ENCODE measurements at places on chromosomes 7 and 10. TPM values are rescaled to one million over a fixed set of nuclear protein-coding genes. Genes with fewer than 3 reads are reported as not detected.

HIBADH gene
- 20.5 TPM for total RNA-seq

CADPS2 gene
- not detected for total RNA-seq

DNA sequence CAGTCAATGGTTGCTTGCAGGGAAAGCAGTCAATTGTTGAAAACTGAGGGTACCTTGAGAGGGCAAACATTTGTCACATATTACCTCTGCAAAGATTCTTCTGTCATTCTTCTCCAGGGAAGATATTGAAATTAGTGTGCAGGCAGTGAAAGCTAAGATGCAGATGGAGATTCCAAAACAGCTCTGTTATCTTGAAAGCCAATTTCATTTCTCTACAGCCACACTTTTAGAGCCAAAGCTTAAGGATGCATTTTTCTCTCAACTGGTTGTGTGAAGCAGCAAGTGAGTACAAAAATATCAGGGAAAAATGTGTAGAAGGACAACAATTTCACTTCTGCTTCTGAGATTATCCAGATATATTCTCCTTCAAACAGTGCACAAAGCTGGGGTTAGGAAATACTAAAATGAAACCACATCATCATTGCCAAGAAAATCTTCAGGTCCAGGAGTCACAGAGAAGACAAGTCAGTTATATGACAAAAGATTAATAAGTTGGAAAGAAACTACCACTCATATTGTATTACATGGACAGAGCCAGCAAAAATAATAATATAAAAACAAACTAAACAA, 16.3 kb downstream of the SGMS1 start:
- H3K27me3 ChIP-seq: no peaks in the 10 kb centered on the region
- no peak overlapping the region for H3K27ac ChIP-seq
- no peak for DNase-seq
- peaks cover 62% of the 10 kb centered on the region for H3K4me1 ChIP-seq

- no peak for DNase-seq
- H3K27me3 ChIP-seq: peaks cover 9% of the 10 kb centered on the region
- H3K4me3 ChIP-seq: no peak overlapping the region
These were observed 4.0 kb upstream of the TAS2R40 start for GRCh38 chr7:143217806-143218205.

- peaks cover 7% of the 10 kb centered on the region for H3K4me1 ChIP-seq
- no peaks in the 10 kb centered on the region for H3K36me3 ChIP-seq
- no peak overlapping the region for H3K4me3 ChIP-seq
- H3K27me3 ChIP-seq: no peaks in the 10 kb centered on the region
These were observed 28.2 kb downstream of the INPP5F start for GRCh38 chr10:119754085-119754484.

DNA sequence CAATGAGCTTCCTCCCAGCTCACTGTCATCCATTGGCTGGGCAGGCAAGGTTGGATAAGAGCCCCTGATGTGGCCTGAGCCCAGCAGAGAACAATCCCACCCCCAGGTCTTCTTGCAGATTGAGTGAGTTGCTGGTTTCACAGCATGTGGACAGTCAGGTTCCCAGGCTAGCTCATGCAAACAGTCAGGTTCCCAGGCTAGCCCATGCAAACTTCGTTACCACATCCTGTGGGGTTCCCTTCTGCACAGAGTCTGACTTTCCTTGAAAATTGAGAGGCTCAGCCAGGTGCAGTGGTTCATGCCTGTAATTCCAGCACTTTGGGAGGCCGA, 67.1 kb downstream of the TMEM130 start:
- H3K27ac ChIP-seq: no peak overlapping the region
- H3K4me3 ChIP-seq: no peak overlapping the region
- no peak for DNase-seq
- H3K36me3 ChIP-seq: no peaks in the 10 kb centered on the region

DNA sequence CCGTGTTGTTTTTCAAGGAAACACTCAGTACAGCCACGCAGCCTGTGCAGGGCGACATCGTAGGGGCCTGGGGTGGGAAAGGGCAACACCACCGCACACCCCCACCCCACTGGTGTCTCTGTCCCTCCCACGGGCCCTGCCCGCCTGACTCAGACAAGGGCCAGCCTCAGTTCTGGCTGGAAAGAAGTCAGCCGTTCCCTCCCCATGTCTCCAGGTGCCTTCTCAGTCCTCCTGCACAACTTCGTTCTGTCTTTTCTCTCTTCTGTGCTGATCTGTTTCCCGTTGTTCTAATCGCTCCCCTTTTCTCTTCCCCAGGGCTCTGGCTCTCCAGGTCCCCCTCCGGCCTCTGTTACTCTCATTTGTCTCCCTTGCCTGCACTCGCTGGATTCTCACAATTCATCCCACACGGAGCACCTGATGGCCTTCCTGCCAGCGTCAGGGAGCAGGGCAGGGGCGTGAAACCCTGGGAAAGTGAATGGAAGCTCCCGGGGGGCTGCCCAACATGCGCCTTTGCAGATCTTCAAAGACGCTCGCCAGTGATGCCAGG, 97.7 kb downstream of the WDR37 start:
- H3K4me3 ChIP-seq: no peak overlapping the region
- no peaks in the 10 kb centered on the region for H3K36me3 ChIP-seq
- no peak for DNase-seq

GRCh38 chr7:36188266-36188665, 35.2 kb downstream of the EEPD1 start:
- peaks cover 2% of the 10 kb centered on the region for H3K36me3 ChIP-seq
- no peaks in the 10 kb centered on the region for H3K27me3 ChIP-seq
- H3K4me1 ChIP-seq: no peaks in the 10 kb centered on the region
- H3K4me3 ChIP-seq: no peak overlapping the region

- H3K36me3 ChIP-seq: no peaks in the 10 kb centered on the region
- H3K27me3 ChIP-seq: peaks cover 22% of the 10 kb centered on the region
These were observed 13.6 kb downstream of the STEAP2 start for GRCh38 chr7:90225181-90225580.

TSPAN13 gene
- 0.47 TPM for total RNA-seq

CFAP58 gene
- 0.64 TPM for total RNA-seq

ATP5MK gene
- total RNA-seq: 377 TPM

GRCh38 chr10:30828164-30828563, 198.6 kb upstream of the LYZL2 start:
- no peak for DNase-seq
- H3K4me3 ChIP-seq: no peak overlapping the region
- no peak overlapping the region for H3K27ac ChIP-seq
- no peaks in the 10 kb centered on the region for H3K36me3 ChIP-seq
- H3K4me1 ChIP-seq: no peaks in the 10 kb centered on the region
- H3K27me3 ChIP-seq: no peaks in the 10 kb centered on the region

ZNF722 gene
- not detected for total RNA-seq

EN2 gene
- total RNA-seq: not detected

- peak; percentile 70 for DNase-seq
- H3K4me1 ChIP-seq: peaks cover 23% of the 10 kb centered on the region
- peak overlapping the region; percentile 32 for H3K4me3 ChIP-seq
- no peaks in the 10 kb centered on the region for H3K27me3 ChIP-seq
- H3K36me3 ChIP-seq: peaks cover 1% of the 10 kb centered on the region
These were observed 42.8 kb downstream of the GRB10 start for GRCh38 chr7:50739744-50740435.

- H3K4me1 ChIP-seq: no peaks in the 10 kb centered on the region
- no peaks in the 10 kb centered on the region for H3K27me3 ChIP-seq
- H3K4me3 ChIP-seq: no peak overlapping the region
- no peak overlapping the region for H3K27ac ChIP-seq
These were observed 122.5 kb upstream of the MBL2 start for GRCh38 chr10:52895059-52895458.

OR2A12 gene
- total RNA-seq: not detected

- H3K4me1 ChIP-seq: peaks cover 4% of the 10 kb centered on the region
- no peak overlapping the region for H3K27ac ChIP-seq
- H3K27me3 ChIP-seq: peaks cover 17% of the 10 kb centered on the region
- H3K36me3 ChIP-seq: no peaks in the 10 kb centered on the region
- no peak for DNase-seq
These were observed 172.6 kb upstream of the BET1 start for GRCh38 chr7:94176694-94177200.

DNA sequence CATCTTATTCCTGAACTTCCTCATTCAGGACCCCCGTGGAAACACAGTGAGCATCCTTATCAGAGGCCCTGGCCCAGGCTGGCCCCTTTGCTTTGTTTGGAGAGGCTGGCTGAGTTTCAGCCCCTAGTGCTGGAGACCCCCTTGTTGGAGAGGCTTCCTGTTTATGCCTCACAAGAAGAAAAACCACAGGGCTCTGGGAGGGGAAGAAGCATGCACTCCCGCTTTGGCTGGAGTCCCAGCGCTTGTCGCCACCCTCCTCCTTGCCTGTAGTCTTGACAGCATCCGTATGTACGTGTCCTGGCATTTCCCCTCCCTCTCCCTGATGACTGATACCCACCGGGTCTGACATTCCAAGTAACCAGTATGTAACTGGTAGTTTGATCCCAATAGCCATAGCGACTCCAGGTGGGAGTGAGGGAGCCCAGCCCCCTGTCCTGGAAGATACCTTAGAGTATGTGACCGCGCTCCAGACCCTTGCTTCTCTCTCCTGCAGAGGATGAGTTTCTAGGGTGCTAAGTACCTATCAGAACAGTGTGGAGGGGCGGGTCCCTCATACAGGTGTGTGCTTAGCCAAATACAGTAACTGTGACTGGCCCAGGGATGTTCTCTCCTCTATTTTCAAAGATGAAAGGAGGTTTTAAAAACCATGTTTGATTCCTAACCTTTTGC, 6.9 kb upstream of the ATP6V0E2 start:
- no peak overlapping the region for H3K4me3 ChIP-seq
- DNase-seq: no peak
- peaks cover 81% of the 10 kb centered on the region for H3K4me1 ChIP-seq
- peak overlapping the region; percentile 89 for H3K27ac ChIP-seq

DNA sequence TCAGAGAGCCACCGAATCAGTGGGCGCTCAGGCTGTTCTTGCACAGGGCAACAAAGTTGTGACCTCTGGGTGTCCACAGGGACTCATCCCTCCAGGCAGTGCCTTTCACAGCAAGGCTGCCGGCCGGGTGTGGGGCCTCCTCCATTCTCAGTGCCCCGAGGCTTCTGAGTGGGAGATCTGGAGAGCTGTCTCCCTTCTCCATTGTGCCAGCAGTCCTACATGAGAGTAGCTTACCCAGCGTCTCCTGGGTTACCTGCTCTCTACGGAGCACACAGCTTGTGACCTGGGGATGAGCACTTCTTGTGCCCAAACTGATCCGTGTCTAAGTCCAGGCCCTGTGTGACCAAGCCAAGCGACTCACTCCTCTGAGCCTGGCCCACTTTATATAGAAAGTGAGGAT, 240.9 kb upstream of the GRB10 start:
- no peaks in the 10 kb centered on the region for H3K4me1 ChIP-seq
- no peak for DNase-seq
- H3K4me3 ChIP-seq: no peak overlapping the region
- H3K27ac ChIP-seq: no peak overlapping the region
- H3K36me3 ChIP-seq: no peaks in the 10 kb centered on the region
- no peaks in the 10 kb centered on the region for H3K27me3 ChIP-seq

PDE6C gene
- not detected for total RNA-seq

DNA sequence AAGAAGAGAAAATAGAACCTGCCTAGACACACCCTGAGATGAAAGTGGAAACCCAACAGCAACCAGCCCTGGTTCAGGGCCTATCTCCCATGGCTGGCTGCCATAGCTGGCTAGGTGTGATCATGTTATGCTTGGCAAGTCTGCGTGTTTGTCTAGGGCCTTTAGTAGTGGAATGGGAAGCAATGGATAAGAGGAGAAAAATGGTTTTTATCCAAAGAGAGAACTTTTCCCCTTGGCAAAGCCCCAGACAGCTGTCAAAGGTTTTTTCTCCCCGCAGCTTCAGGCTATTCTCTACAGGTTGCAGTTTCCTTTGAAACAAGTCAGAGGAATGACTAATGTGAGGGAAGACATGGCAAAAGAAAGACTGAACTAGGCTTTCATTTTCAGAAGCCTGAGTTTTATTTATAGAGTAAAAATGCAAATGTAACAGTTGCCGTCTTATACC, 161.5 kb downstream of the SEMA3D start:
- no peaks in the 10 kb centered on the region for H3K36me3 ChIP-seq
- no peak overlapping the region for H3K27ac ChIP-seq
- H3K4me3 ChIP-seq: no peak overlapping the region
- peaks cover 4% of the 10 kb centered on the region for H3K27me3 ChIP-seq

DNA sequence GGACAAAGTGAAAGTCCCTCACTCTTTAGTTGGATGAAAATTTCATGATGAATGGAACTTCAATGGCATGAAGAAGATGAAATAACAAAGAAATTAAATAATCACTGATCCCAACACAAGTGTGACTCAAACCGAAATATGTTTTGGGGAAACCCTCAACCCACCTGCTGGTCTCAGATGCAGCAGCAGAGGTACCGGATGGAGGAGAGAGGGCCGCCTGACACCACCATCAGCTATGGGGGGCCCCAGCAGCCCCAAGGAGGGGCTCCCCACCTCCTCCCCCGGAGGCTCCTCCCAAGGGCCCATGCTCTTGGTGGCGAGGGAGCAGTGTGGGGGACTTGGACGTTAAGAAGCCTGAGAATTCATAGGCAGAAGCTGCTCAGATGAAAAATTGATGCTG, 137.2 kb upstream of the ADARB2 start:
- no peak for DNase-seq
- H3K4me3 ChIP-seq: no peak overlapping the region
- no peak overlapping the region for H3K27ac ChIP-seq

- H3K4me3 ChIP-seq: no peak overlapping the region
- no peaks in the 10 kb centered on the region for H3K27me3 ChIP-seq
- H3K36me3 ChIP-seq: peaks cover 14% of the 10 kb centered on the region
- H3K4me1 ChIP-seq: no peaks in the 10 kb centered on the region
These were observed 65.3 kb downstream of the ZFAND4 start for GRCh38 chr10:45607276-45607675.

- no peak overlapping the region for H3K4me3 ChIP-seq
- H3K27ac ChIP-seq: no peak overlapping the region
- peaks cover 33% of the 10 kb centered on the region for H3K27me3 ChIP-seq
- DNase-seq: no peak
These were observed 4.5 kb downstream of the CHST15 start for GRCh38 chr10:124088915-124089314.

GRCh38 chr10:70432561-70433263, 8.8 kb downstream of the NODAL start:
- peaks cover 5% of the 10 kb centered on the region for H3K36me3 ChIP-seq
- peak overlapping the region; percentile 38 for H3K27ac ChIP-seq
- H3K4me1 ChIP-seq: peaks cover 25% of the 10 kb centered on the region
- no peak overlapping the region for H3K4me3 ChIP-seq

DNA sequence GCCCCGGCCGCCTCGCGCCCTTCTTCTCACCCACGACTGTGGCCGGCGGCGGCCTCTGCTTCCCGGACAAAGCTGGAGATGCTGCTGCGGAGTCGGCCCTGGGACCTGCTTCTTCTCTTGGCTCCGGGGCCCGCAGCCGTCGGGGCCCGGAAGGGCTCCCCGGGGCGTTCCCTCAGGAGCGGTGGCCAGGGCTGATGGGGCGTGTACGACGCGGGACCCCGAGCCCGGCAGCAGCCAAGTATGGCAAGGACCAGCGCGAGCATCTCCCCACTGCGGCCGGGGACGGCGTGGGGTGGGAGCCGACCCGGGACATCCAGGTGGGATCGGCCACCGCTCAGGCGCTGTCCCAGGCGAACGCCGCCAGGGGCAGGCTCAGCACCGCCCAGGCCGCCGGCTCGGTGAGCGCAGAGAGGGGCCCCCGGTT, 27.6 kb upstream of the BMS1 start:
- peaks cover 41% of the 10 kb centered on the region for H3K27me3 ChIP-seq
- H3K27ac ChIP-seq: no peak overlapping the region
- no peak overlapping the region for H3K4me3 ChIP-seq
- H3K4me1 ChIP-seq: peaks cover 5% of the 10 kb centered on the region
- DNase-seq: peak; percentile 22
- no peaks in the 10 kb centered on the region for H3K36me3 ChIP-seq

SNX10 gene
- 28.1 TPM for total RNA-seq
